Stimulated activated CD4-positive, alpha-beta T cell treated with anti-CD3 and anti-CD28 coated beads, Interleukin-1b, Interleukin-23, amount 100 ng/mL, for 24 hours (primary cell): ENCODE measurements at places on chromosomes 13 and 19.

DNA sequence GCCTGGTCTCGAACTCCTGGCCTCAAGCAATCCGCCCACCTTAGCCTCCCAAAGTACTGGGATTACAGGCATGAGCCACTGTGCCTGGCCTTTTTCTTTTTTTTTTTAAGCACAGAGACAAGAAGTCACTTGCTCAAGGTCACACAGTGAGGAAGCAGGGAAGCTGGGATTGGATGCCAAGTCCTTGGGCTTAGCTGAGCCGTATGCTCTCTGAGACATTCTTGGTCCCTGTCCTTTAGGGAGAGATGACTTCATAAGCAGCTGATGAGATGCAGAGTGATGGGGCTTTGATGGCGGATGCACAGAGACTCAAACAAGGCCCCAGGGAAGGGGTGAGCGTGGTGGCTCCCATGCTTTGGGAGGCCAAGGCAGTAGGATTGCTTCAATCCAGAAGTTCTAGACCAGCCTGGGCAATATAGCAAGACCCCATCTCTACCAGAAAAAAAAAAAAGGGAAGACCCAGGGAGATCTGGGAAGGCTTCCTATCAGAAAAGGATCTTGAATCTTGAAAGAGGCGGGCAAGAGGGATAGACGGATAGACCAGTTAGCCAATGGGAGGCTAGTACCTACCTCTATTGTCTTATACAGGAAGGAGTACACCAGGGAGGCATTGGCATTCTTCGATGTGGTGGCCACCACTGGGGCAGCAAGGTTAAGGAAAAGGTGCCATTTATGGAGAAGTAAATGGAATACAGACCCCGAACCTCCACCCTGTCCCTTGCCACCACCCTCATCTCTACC lies 3.9 kb downstream of the AP1M2 start:
- no peak for DNase-seq

DNA sequence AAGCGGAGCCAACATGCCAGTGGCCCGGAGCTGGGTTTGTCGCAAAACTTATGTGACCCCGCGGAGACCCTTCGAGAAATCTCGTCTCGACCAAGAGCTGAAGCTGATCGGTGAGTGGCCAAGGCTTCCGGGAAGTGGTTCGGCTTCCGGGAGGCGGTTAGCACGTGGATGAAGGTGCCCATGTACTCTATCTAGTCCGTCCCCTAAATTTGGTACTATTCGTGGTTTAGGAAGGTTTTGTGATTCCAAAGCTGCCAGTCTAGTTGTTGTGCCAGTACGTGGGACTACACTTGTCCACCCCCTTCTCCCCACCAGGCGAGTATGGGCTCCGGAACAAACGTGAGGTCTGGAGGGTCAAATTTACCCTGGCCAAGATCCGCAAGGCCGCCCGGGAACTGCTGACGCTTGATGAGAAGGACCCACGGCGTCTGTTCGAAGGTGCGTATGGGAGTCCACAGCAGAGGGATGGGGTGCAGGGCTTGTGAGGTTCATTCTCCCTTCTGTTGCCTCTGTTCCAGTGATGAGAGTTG lies 579 bp downstream of the RPS9 start:
- DNase-seq: no peak

DNA sequence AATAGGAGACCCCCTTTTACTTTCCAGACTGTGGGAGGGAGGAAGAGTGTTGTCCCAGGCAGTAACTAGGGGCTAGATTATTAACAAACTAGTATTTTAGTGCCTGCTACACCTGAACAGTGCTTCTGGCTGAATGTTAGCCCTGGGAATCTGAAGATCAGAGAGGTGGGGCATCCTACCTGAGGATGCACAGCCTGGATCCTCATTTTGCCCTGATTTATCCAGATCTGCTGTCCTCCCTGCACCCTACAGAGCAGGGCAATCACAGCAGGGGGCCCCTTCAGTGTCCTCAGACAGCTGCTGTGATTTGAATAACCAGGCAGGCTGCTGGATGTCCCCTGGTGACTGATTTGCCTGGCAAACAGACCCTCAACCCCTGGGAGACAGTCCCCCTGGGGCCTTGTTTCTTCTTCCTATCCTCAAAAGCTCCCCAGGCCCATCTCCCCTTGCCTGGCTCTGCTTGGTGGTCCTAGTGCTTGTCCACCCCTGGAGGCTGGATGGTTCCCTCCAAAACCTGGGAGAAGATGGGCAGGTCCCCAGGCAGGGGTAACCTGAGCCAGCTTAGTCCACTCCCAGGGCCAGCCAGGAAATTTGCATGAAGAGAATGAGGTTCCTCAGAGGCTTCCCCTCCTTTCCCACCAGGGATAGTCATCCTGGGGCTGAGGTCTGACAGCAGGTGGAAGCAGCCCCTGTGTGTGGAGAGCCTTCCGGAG lies at the start of gene OVOL3:
OVOL3 (plus strand) TSS at position 657 of the 713 bp plus-strand sequence. CDS start 60 bp downstream, outside the sequence.
- DNase-seq: no peak

- DNase-seq: no peak
These were observed 8.3 kb downstream of the ARHGEF18 start for GRCh38 chr19:7356899-7357627.

GRCh38 chr19:33535226-33535625 lies 13.6 kb upstream of the PEPD start:
- no peak for DNase-seq

DNA sequence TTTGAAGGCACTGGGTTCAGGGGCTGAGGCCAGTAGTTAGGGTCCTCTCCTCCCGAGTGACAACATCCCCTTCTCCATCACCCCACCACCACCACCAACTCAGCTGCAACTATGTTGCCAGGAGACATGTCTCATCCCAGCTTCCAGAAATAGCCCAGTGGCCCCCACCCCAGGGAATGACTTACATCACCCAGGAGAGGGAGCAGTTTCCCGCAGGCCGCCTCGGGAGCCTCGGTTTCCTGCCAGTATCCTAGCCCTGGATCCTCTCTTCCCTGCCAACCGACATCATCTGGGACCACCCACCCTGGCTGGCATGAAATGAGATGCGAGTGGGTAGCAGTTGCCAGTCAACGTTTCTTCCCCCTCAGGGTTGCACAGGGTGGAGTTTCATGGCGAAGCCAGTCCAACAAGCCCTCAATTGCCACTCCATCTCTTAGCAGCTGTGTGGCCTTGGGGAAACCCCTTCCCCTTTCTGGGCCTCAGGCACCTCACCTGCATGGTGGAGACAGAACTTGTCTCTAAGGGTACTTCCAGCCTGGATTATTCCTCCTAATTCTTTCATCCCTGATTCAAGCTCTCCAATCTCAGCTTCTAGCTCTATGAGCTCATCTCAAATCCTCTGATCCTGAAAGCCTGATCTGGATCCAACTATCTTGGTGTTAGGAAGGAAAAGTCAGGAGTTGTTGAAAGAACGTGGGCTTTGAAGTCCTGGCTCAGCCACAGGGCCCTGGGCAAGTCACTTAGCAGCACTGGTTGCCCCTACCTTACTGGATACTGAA lies 3.9 kb upstream of the GSK3A start:
- no peak for DNase-seq

GRCh38 chr13:92804346-92804745 lies 422.3 kb upstream of the GPC6 start:
- no peak for DNase-seq
